ENCODE measurements at places on chromosomes 5 and 9.

GRCh38 chr5:82234885-82235284, 43.3 kb downstream of the RPS23 start:
- DNase-seq = no peak

GRCh38 chr9:84003246-84003645, 22.6 kb downstream of the RMI1 start:
- no peak for DNase-seq

DNA sequence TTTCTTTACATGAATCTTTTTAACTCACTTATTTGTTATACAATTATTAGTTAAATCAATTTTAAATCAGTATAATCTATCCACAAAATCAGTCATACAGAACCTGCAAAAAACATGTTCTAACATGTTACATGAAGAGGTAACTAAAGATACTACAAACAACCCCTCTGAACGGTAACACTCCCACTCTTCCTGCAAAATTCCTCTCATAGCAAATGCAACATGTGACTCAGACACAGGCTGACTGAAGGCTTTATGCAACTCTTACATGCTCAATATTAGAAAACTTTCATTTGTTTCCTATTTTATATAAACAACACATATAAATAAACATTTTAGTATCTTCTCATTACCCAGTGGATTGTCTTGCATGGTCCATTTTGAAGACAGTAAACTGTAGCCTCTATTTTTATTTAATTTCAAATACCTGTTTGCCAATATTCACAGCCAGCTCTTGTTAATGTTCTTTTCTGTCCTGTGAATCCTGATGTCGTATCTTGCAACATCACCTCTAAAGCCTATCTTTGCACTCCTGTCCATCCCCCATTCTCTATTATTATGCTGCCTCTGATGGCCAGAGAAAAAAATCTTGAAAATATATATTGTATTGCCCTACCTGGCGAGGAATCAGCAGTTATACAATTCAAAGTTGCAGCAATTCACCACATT, 100.5 kb upstream of the CCDC152 start:
- no peak for DNase-seq

DNA sequence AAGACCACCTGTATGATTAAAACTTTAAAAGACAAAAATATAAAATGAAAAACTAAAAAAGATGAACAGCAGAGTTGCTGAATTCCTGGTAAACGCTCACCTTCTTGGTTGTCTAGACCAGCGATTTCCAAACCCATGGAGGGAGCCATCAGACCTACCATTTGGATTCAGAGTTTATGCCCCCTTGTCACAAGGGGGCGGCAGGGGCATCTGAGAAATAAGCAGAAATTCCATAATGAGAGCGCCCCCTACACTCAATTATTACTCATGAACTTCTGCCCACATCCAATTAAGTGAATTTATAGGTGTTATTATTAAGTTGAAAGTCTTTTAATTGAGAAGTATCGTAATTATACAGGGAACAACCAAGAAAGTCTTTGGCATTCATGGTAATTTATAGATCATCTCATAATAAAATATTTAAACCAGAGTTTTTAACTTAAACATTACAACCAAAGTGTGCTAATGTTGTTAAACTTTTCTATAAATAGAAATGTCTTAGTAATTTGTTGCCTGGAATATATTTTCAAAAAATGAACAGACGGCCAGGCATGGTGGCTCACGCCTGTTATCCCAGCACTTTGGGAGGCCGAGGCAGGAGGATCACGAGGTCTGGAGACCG, 35.2 kb upstream of the SPATA31C2 start:
- no peak for DNase-seq

DNA sequence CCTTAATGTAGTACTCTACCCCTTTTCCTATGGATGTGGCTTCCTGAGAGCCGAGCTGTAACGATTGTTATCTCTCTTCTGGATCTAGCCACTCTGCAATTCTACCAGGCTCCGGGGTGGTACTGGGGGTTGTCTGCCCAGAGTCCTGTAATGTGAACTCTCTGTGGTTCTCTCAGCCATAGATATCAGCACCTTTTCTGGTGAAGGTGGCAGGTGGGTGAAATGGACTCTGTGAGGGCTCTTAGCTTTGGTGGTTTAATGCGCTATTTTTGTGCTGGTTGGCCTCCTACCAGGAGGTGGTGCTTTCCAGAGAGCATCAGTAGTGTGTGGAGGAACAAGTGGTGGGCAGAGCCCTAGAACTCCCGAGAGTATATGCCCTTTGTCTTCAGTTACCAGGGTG, 122.1 kb downstream of the GABRG2 start:
- DNase-seq = no peak

GRCh38 chr5:139377226-139377625, 5.9 kb downstream of the SLC23A1 start:
- no peak for DNase-seq

DNA sequence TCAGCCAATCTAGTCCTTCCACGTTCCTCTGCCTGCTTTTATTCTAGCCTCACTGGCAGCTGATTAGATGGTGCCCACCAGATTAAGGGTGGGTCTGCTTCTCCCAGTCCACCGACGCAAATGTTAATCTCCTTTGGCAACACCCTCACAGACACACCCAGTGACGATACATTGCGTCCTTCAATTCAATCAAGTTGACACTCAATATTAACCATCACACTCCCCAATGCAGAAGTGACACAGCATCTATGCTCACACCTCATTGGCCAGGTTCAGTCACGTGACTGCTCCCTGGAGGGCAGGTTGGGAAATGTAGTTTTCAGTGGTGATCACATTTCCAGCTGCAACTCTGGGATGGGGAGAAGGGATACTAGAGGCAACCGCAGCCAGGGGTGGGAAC, 13.0 kb downstream of the SUSD3 start:
- no peak for DNase-seq

DNA sequence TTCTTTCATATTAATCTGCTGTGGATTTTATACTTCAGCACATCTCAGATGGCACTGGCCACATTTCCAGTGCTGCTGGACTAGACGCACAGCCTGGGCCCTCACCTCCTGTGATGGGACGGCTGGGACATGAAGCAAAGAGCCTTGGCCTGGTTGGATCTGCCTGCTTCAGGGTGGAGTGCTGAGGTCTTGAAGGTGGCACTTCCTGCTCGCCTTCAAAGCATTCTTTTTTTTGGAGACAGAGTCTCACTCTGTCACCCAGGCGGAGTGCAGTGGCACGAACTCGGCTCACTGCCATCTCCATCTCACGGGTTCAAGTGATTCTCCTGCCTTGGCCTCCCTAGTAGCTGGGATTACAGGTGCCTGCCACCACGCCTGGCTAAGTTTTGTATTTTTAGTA, 73.1 kb downstream of the RAPGEF1 start:
- no peak for DNase-seq

DNA sequence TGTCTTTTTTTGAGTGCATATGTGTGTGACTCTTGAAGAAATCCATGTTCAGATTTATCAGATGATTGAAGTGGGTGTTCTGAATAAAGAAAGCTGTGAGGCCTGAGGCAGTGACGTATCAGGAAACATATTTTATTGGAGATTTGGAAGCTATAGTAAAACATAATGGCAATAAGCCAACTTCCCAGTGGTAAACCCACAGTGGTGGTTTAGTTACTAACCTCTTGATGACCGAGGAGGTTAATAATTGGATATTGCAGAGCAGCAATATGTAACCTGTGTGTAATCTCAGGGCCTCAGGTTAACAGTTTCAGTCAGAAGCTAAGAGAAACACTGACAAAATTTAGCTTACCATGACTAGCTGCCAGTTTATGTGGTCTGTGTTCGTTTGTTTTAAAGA, 6.9 kb downstream of the RGMB start:
- no peak for DNase-seq

DNA sequence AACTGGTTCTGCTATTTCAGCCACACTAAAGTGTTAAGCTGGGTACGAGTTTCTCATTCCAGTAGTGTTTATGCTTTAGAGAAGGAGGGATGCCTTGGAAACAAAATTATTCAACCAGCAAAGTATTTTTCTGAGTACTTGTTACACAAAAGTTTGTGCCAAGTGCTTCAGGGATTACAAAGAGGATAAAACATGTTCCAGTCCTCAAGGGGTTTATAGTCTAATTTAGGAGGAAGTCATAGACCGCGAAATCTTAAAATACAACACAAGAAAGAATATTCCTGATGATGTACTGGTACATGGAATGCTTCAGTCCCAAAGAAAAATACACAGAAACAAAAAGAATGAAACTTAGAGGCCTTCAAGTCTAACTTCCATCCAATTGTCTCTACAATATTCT, 85.4 kb upstream of the NR4A3 start:
- DNase-seq = no peak

- DNase-seq = no peak
Measured at GRCh38 chr5:156401804-156402203, 74.8 kb downstream of the SGCD start.

DNA sequence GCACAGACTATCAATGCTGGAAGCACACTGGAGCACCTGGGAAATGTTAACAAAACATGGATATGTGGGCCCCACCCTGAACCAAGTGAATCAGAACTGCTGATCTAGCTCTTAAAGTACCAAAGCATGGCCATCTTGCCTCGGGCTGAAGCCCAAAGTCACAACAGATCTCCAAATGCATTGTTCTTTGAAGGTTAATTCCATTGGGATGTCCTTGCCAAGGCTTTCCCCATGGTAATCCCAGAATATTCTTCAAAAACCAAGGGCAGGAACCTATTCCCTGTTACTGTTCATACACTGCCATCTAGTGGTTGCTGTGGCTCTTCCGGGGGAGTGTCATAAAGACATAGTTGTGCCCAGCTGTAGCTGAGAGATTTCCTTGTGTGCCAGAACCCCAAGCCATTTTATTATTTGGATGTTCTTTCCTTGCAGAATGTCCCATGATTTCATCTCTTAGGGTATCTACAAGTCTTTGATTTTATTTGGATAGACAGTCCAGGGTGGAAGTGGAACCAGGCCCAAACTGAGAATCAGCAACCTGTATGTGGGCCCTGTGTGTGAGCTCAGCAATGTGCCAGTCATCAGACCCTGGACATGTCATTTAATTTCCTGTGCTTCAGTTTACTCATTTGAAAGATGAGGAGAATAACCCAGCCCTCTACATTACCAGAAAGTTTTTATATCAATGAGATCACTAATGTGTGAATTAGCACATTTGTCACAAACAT, 290.0 kb downstream of the ACTL7B start:
- peak; percentile 87 for DNase-seq

DNA sequence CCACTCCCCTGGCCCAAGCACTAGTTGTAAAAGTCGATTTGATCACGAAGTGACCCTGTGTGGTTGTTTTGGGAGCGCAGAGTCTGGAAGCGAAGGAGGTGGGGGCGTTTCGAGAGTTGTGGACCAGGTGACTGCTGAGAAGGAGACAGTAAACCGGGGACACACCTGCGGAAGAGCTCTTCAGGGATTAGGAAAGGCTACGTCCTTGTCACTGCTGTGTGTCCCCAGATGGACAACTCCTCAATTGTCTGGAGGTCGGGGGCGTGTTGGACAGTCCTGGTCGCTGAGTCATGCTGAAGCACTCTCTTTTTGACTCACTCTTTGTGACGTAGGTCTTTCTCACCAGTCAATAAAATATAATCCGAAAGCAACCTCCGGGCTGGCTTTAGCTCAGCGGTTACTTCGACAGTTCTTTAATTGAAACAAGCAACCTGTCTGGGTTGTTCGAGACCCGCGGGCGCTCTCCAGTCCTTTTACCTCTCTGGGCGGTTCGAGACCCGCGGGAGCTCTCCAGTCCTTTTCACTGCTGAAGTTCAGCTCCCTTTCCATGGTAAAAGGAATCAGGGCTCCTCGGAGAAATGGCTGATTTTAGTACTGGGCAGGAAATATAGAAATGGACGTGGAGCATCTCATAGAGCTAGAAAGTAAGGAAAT, 10.8 kb downstream of the ZMAT2 start:
- DNase-seq = peak; percentile 80

GRCh38 chr5:112196584-112196983, 222.5 kb downstream of the EPB41L4A start:
- DNase-seq = no peak

DNA sequence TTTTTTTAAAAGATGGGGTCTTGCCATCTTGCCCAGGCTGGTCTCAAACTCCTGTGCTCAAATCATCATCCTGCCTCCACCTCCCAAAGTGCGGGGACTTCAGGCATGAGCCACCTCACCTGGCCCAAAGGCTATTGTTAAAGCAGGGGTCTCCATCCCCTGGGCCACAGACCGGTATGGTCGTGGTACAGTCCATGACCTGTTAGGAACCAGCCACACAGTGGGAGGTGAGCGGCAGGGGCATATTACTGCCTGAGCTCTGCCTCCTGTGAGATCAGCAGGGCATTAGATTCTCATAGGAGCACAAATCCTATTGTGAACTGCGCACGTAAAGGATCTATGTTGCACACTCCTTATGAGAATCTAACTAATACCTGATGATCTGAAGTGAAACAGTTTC, 7.3 kb upstream of the NOL6 start:
- no peak for DNase-seq

DNA sequence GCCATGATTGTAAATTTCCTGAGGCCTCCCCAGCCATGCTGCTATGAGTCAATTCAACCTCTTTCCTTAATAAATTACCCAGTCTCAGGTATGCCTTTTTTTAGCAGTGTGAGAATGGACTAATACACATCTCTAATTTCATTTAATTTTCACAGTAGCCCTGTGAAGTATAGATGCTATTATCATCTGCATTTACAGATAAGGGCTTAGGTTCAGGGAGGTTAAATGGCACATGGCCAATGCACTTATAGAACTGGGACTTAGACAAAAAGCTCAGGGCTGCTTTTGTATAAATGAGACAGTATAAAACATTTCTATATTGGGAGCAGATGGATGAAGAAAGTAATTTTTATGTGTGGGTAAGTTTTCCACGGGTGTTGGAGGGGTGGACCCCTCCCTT, 62.9 kb upstream of the PANK3 start:
- DNase-seq = no peak

DNA sequence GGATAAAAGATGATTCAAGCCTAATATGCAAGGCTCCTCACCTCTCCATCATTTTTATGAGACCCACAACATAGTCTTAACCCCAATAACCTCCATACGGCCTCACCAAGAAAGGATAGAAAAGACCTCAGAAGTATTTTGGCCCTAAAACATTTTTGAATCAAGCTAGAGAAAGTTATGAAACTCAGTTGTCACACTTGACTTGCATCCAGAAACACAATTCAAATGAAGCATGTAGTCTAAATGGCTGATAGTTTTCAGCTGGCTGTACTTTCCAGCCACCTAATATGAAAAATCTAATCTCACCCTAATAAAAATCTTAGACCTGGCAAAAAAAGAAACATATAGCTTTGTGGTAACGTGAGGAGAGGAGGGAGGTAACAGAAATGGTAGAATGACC, 116.1 kb downstream of the ARL15 start:
- no peak for DNase-seq

DNA sequence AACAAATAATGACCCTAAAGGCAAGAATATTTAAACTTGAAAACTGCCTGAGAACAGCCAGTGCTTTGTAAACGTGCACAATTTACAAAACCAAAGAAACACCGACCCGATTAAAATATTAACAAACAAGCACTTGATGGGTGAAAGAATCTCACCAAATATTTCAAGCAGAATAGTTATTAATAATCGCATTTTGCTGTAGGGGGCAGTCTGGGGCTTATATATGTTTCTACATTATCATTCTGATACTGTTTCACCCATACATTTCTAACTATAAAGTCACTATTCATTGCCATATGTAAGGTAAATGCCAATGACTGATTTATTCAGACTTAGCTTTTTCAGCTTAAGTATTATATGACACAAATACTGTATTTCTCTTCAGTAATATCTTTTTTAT, 37.7 kb downstream of the UBAP2 start:
- DNase-seq = no peak
